Endothelial cell of umbilical vein (primary cell): ENCODE measurements at places on chromosomes 4 and X. TPM values are rescaled to one million over a fixed set of nuclear protein-coding genes. Genes with fewer than 3 reads are reported as not detected.

PCDH10 gene
- 56.5 and 91.7 TPM in 2 replicates for total RNA-seq

RUFY3 gene
- 42.4 and 52.8 TPM in 2 replicates for total RNA-seq

GRCh38 chr4:148883891-148884290 is 441.7 kb upstream of the NR3C2 start:
- H3K27ac ChIP-seq, result no peak overlapping the region
- H3K4me1 ChIP-seq, result no peaks in the 10 kb centered on the region
- no peaks in the 10 kb centered on the region for H3K27me3 ChIP-seq

GRCh38 chr4:1974840-1975239 is 33.9 kb downstream of the NELFA start:
- no peaks in the 10 kb centered on the region for H3K27me3 ChIP-seq
- no peak overlapping the region for H3K27ac ChIP-seq
- peaks cover 56% of the 10 kb centered on the region for H3K36me3 ChIP-seq
- H3K4me3 ChIP-seq, result no peak overlapping the region
- H3K4me1 ChIP-seq, result no peaks in the 10 kb centered on the region
